ENCODE measurements at places on chromosomes 11 and 22. TPM values are rescaled to one million over a fixed set of nuclear protein-coding genes. Genes with fewer than 3 reads are reported as not detected.

GRCh38 chr11:88231894-88232482 lies 56.7 kb upstream of the RAB38 start:
- peak; percentile 20 for DNase-seq

Gene SLC43A3
- 13.3 TPM for total RNA-seq

Gene LRRC4C
- total RNA-seq = 9.0 TPM

- no peak for DNase-seq
Observed at GRCh38 chr11:100670140-100670539, 16.9 kb upstream of the ARHGAP42 start.

- no peak for DNase-seq
Observed at GRCh38 chr11:132846075-132846474, 686.2 kb downstream of the OPCML start.

GRCh38 chr11:20483931-20484330 lies 96.4 kb downstream of the PRMT3 start:
- DNase-seq = no peak

GRCh38 chr11:68213135-68213515 lies at the start of gene KMT5B:
Gene KMT5B, minus strand, starts transcription at chr11:68213296. Its CDS starts 23,220 bp downstream, at chr11:68190076.
- no peak for DNase-seq

DNA sequence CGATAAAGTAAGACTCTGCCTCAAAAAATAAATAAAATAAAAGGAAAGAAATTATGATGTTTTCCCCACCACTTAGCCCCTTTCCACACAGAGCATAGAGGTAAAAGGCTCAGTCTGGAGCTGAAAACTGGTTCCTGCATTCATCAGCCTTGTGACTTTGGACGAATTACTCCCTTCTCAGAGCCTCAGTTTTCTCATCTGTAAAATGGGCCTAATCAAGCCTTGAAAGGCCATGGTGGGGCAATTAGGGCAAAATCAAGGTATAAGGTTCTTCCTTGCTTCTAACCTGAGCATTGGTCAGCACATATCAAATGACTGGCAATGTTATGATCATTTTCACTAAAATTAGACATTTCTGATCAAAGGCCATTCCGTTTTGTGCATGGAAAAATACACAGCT lies 417.7 kb downstream of the MN1 start:
- no peak for DNase-seq

- no peak for DNase-seq
Observed at GRCh38 chr11:8610532-8611116, 16.6 kb upstream of the STK33 start.

DNA sequence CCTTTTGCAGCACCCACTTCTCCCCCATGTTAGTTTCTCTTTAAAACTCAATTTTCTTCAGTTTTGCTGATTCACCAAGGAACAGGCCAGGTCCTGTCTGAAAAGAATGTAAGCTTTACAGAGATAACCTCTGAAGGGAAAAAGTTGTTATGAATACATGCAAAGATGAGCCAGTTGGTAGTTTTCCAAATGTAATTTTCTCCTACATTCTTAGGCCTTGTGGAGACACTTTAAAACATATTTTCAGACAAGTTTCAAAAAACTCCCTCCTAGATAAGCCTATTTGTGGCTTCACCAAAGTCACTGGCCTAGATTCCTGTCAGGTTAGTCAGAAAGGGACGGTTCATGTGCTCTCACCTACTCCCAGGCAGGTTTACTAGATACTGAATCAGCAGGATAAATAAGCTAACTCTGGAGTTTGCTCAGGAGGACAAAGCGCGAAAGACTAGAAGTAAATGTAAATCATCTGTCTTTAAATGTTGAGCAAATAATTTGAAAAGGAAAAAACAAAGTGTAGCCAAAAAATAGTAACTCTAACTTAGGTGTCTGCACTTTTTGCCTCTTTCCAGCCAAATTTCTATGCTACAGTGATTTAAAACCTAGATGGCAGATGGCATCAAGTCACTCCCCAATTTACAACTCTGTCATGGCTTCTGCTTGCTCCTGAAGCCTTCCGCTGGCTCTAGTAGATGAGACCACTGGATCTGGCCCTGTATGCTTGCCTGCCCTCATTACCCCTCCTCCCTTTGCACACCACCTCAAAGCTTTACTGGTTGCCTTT lies 4.9 kb upstream of the ATP6V1E1 start:
- DNase-seq = peak; percentile 92

GRCh38 chr11:62120431-62120830 lies 3.4 kb upstream of the INCENP start:
- no peak for DNase-seq

GRCh38 chr11:120128392-120129119 lies 9.4 kb downstream of the TRIM29 start:
- DNase-seq = peak; percentile 66

DNA sequence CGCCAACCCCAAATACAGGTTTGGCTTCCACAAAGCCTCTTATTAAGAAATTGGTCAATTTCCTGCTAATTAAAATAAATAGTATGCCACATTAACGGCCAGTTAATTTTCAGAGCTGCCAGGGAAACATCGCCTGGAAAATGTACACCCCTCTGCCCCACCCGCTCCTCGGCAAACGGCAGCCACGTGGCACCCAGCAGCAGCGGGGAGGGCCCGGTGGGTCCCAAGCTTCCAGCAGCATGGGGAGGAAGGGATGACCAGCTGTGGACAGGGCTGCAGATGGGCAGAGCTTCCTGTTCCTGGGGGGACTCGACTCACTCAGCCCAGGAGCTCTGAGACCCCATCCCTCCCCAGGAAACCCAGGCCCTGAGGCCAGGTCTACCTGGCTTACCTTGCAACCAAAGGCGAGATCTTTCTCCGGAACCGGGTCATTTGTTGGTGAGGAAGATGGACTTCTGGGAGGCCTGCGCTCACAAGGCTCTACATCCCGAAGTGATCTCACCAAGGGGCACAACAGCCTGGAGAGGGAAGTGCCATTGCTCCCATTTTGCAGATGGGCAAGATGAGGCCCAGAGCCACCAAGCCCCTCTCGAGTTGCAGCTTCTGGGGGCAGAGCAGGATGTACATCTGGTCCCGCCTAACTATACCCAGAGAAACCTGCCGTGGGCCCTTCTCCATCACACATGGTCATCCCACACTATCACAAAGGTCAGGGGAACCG lies 68.3 kb downstream of the IGLL1 start:
- no peak for DNase-seq
